ENCODE measurements at places on chromosomes 3 and 15.

- DNase-seq, result peak; percentile 36
These were observed 36.3 kb upstream of the FBXL22 start for GRCh38 chr15:63560741-63561448.

DNA sequence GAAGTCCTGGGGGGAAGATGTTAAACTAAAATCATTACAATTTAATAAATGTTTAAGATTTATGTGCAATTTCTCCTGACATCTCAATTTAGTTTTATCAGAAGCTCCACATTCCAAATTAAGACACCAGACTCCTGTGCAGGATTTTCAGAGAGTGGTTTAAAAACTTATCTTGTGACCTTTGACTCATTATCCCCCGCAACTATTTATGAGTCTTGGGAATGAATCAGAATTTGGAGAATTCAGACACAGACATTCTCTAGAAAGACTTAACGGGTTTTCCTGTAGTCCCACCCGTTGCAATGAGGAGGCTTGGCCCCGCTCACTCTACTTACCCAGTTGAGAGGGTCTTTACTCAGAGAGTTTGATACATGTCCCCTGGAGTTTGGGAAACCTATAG is 7.1 kb downstream of the OR5K2 start:
- no peak for DNase-seq

GRCh38 chr3:130948001-130948773 is 54.3 kb downstream of the ATP2C1 start:
- DNase-seq, result no peak

- no peak for DNase-seq
These were observed 19.3 kb downstream of the IQSEC1 start for GRCh38 chr3:13053893-13054292.

DNA sequence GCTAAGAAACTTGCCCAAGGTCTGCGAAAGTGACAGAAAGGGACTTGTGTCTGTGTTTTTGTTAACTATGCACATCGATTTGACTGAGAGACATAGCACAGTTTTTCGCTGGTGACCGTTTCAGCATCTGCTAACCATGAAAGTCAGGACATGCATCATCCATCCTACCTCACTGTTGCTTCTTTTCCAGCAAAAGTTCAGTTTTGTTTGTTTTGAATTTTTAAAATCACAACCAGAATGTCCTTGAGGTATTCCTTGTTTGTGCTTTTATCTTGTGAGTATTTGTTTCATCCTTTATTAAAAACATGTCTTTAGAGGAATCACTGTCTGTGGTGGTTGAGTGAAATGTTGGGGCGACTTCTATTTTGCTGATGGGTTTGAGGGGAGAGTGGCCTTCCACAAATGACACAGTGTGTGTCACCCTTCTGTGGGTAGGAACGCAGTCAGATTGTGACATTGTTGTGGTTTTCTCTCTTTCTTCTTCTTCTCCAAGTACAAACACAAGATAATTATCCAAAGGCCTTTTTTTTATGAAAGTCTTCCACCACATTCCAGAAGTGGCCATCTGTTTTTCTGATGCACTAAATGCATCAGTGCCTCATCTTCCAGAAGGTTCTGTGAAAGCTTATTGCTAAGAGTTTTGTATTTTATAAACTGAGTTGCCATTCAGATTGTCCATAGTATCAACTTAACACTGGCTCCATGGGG is 214.4 kb upstream of the NR2E3 start:
- no peak for DNase-seq

GRCh38 chr3:127574880-127575878 is 15.4 kb downstream of the TPRA1 start:
- DNase-seq, result peak; percentile 82

- DNase-seq, result no peak
These were observed 97.4 kb upstream of the CCDC80 start for GRCh38 chr3:112738366-112738765.

DNA sequence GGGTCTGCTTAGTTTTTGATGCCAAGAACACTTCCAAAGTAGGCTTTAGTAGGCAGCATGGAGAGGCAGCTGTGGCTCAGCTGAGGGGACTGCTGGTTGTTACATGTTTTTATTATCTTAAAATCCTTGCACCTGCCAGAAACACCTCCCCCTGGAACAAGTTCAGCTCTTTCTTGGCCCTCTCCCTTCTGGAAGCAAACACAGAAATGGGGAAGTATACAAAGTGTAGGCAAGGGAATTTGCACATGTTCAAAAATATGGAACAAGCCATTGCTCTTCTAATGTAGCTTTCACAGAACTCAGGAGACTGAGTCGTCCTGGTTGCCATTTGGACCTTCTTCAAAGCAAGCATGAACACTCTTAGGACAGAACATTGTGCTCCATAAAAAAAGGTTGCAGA is 169.1 kb upstream of the SEMA6D start:
- no peak for DNase-seq

GRCh38 chr15:60494108-60494507 is 15.2 kb upstream of the ICE2 start:
- DNase-seq, result no peak

DNA sequence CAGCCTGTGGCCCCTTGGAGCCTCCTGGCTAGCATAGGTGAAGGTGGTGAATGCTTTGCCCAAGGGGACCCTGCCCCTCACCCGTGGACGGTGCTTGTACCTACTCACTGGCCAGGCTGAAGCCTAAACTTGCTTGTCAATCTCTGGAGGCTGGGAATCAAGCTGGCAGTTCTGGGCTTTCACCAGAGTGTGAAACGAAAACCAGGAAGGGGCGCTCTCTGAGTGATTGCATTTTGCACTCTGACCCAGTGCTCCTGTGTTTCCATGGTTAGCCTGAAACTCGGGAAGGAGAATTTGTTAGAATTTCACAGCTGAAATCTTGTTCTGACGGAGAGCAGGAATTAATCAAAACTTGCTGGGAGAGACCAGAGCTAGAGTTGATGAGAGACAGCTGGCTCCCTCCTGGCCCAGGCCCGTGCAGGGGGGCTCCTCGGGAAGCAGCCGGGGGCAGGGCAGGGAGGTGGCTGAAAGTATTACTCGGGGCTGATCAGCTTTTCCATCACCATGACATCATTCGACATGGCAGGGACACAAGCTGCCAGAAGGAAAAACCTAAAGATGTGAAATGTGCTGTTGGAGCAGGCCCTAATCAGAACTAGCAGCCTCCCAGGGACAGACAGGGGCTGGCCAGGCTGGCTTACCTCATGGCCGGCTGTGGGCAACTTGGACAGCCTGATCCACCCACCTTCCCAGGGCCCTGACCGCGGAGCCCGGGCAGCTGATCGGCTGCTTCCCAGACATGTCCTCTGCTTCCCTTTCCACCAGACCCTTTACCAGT is 323.6 kb upstream of the CTDSPL start:
- DNase-seq, result no peak

DNA sequence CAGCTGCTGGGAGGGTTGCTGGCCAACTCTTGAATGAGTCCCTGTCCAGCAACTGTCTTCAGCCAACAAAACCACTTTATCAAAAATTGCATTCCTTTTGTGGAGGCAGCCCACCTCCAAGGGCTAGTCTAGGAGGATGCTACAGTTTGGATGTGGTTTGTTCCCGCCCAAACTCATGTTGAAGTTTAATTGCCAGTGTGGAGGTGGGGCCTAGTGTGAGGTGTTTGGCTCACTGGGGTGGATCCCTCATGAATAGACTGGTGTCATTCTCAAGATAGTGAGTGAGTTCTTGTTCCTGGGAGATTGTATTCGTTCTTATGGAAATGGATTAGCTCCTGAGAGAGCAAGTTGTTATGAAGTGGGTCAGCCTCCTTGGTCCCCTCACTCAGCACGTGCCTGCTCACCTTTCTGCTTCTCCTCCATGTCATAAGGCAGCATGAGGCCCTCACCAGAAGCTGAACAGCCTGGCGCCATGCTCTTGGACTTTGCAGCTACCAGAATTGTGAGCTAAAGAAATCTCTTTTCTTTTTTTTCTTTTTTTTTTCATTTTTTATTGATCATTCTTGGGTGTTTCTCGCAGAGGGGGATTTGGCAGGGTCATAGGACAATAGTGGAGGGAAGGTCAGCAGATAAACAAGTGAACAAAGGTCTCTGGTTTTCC is 4.2 kb upstream of the RFC4 start:
- DNase-seq, result no peak

GRCh38 chr15:43404130-43404529 is 33.2 kb downstream of the TUBGCP4 start:
- no peak for DNase-seq

DNA sequence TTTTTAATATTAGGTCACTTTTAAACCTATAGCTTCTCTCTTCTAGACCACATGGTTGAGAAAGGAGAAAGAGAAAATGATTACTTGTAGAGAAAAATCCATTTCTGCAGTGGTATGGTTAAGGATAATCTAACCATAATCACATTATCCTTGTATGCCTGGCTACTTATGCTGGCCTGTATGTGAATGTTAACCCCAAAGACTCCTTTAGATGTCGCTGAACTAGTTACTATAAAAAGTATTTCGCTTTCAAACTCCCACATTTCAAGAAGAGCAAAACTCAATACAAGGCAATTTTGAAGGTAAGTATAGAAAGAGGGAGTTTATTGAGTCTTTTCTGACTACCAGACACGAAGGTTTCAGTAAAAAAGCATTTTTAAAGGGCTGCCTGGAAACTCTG is 2.2 kb downstream of the KCTD6 start:
- no peak for DNase-seq

GRCh38 chr15:95291898-95292472 is 1038.5 kb upstream of the NR2F2 start:
- no peak for DNase-seq

GRCh38 chr15:63089260-63090043 is 32.2 kb upstream of the LACTB start:
- no peak for DNase-seq

GRCh38 chr15:28960979-28961378 is 75.2 kb downstream of the APBA2 start:
- DNase-seq, result no peak

- DNase-seq, result no peak
These were observed 11.7 kb downstream of the EDEM1 start for GRCh38 chr3:5198986-5199731.

DNA sequence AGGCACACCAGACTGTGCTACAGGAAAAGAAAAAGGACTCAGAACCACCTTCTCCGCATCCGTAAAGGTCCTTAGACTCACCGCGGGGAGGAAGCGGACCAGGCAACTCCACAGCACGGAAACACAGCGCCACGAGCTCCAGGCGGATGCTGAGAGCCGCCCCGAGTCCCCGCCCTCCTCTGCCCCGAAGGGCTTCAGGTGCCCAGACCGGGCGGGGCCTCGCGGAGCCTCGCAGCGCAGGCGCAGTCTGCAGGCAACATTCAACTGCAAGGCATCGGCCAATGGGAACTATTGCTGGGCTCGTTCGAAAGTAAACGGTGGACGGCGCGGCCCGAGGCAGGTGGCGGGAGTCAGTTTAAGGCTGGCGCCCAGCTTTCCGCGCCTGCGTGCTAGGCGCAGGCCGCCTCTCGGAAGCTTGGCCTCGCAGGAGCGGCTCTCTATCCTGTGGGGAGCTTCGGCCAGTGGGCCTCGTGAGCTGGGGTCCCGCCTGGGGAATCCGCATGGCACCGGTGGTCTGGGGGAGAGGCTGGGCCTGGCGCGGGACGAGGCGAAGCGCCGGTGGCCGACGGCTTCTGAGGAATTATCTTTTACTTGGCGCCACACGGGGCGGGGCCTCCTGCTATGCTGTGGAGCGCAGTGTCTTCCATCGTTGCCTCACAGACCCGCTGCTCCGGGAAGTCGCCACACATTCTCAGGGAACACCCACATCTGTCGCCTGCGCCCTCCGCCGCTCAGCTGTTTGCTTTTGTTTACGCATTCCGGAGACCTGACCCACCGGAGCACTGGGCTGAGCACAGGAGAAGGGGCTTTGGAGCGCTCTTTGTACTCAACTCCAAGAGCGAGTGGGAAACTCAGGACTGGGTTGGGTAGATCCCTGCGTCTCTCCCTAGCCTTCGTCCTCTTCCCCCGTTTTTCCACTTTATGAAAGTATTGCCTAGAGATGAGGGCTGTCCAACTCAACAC is at the start of gene TRIM59:
TRIM59 (minus strand) TSS at position 151 of the 963 bp plus-strand sequence. CDS start 10,603 bp downstream, outside the sequence.
- peak; percentile 93 for DNase-seq

GRCh38 chr3:40192628-40193027 is 116.9 kb upstream of the EIF1B start:
- DNase-seq, result no peak

DNA sequence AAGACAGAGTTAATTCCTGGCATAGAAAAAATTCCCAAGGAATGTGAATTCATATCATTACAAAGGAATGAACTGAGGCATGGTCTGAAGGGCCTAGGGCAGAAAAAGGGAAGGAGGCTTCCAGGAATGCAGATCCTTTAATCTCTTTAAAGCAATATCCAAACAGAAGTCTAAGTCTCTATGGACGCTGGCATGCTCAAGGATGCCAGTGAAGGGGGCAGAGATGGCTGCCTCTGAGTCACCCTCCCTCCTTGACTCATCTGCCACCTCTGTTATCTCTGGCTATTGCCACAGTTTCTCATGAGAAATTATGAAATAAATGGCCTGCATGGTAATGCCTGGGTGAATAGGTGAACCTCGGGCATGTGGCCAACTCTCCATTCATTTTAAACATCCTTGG is 96.3 kb upstream of the BCL6 start:
- DNase-seq, result no peak

- no peak for DNase-seq
These were observed 1090.3 kb upstream of the CFAP20DC start for GRCh38 chr3:60140160-60140559.

GRCh38 chr3:117553461-117553860 is 843.9 kb downstream of the TUSC7 start:
- no peak for DNase-seq

- DNase-seq, result no peak
These were observed 9.3 kb downstream of the FAH start for GRCh38 chr15:80162059-80162554.

DNA sequence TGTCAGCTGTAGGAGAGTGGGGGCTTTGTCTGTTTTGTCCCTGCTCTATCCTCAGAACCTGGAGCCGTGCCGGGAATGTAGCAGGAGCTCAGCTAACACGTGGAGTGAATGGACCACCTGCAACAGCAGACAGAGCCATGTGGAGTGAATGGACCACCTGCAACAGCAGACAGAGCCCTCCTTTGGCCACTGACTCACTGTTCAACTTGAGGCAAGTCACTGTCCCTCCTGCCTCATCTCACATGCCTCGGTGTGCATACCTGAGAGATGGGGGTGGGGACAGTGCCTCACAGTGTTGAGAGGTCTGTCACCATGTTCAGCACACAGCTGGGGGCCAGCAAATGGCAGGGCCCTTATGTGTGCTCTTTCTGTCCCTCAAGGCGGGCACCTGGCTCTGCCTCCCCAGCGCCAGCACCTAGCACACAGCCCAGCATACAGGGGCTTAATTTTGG is 27.9 kb downstream of the FEM1B start:
- DNase-seq, result no peak

GRCh38 chr15:38479756-38480155 is 25.8 kb downstream of the FAM98B start:
- no peak for DNase-seq

DNA sequence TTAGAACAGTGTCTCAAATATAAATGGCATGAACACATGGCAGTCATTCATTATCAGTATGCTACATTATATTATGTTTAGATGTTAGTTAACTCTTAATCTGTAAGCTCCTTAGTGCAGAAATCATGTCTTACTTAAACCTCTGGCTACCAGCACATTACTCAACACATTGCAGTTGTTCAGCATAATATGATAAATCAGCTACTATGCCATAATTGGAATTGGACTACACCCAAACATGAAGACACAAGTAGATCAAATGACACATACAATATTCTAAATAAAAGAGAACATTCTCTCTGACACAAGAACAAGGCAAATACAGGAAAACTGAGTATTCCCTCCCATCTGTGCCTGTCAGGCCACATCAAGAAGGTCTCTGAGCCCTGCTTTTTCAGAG is 116.1 kb downstream of the PCCB start:
- no peak for DNase-seq

- DNase-seq, result no peak
These were observed 24.0 kb upstream of the PIK3R4 start for GRCh38 chr3:130770644-130771043.

- no peak for DNase-seq
These were observed at the start of gene GPR176 for GRCh38 chr15:39919748-39920509. Gene GPR176 (minus strand): TSS chr15:39920266. CDS start chr15:39920026, 240 bp downstream.
